NCI-H1436 (cell line): ENCODE measurements at places on chromosomes 3 and 15.

DNA sequence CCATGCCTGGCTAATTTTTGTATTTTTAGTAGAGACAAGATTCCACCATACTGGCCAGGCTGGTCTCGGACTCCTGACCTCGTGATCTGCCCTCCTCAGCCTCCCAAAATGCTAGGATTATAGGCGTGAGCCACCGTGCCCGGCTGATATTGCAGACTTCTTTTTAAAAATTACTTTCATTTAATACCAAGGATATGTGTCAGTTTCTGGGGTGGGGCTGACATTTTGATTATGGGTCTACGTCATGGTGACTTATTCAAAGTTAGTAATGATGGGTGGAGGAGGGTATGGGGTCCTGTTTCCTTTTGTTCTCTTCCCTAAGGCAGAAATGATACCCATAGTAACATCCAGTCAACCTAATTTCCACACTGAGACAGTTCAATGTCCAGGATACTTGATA, 34.7 kb downstream of the GBE1 start:
- DNase-seq, result no peak

- DNase-seq, result no peak
Measured at GRCh38 chr15:96406701-96407100, 76.2 kb downstream of the NR2F2 start.

DNA sequence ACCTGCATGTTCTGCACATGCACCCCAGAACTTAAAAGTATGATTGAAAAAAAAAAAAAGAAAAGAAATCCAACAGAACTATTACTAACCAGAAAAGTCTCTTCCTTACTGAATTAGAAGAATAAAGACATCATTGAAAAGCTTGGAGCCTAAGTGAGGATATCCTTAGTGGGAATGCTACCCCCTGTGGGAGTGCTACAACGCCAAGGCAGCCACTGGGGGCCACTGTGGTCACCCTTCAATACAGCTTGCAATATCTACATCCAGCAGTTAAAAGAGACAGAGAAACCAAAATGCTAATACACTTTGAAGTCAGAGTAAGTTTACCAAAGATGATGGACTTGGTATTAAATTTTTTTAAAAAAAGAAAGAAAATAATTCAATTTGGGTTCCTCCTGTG, 292.0 kb downstream of the PLCL2 start:
- DNase-seq, result no peak

DNA sequence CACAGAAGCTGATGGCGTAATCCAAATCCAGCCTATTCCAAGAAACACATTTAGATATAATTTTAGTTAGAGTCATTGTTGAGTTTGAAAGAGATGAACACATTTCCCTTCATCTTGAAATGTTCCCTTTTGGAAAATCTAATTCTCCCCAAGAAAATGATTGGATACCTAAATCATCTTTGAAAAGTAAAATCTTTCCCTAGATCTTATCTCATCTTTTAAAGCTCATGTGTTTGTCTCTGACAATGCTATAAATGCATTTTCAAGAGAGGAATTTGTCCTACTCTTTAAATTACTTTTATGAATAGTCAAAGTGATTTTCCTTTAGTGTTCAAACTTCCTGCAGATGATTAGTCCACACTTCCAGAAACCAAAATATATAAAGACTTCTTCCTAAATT, 82.6 kb upstream of the CNTN6 start:
- no peak for DNase-seq

DNA sequence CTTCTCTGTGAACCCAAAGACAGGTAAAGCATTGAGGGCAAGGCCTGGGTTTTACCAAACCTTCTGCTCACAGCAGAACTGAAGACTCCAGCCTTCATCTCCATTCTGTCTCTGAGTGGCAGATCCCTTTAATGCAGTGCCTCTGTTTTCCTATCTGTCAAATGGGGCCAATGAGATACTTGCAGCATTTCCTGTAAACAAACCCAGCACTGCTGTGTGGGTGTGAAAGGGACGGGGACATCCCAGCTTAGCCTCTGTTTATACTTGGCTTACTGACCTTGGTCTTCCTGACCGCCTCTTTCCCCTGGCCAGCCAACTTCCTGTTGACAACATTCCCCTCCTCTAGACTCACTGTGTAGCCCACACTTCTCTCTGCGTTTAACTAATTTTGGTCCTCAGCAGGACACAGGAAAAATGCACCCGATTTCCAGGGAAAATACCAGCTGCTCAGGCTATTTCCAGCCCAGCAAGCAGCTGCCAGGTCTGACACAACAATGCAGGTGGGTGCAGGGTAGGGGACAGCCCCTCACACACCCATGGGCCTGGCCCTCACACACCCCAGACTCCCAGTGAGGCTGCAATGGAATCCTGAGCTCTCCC, 105.9 kb upstream of the HERC1 start:
- no peak for DNase-seq

- DNase-seq, result no peak
Measured at GRCh38 chr3:100561459-100562158, 47.8 kb upstream of the ADGRG7 start.

DNA sequence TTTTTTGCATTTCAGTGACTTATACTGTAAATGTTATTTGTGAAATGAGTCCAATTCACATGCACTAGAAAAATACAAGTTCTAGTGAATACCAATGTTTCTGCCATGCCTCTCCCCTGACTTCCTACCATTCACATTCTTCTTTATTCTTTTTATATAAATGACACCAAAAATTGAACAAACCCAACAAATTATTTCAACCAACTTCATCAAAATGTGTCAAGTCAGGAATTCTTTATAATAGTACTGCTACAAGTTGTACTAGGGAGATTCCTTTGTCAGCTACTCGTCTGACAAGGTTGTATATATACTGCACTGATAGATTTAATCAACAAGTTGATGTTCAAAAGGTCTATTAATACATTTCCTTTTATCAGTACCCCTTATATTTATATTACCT, 3.0 kb downstream of the TBL1XR1 start:
- no peak for DNase-seq

DNA sequence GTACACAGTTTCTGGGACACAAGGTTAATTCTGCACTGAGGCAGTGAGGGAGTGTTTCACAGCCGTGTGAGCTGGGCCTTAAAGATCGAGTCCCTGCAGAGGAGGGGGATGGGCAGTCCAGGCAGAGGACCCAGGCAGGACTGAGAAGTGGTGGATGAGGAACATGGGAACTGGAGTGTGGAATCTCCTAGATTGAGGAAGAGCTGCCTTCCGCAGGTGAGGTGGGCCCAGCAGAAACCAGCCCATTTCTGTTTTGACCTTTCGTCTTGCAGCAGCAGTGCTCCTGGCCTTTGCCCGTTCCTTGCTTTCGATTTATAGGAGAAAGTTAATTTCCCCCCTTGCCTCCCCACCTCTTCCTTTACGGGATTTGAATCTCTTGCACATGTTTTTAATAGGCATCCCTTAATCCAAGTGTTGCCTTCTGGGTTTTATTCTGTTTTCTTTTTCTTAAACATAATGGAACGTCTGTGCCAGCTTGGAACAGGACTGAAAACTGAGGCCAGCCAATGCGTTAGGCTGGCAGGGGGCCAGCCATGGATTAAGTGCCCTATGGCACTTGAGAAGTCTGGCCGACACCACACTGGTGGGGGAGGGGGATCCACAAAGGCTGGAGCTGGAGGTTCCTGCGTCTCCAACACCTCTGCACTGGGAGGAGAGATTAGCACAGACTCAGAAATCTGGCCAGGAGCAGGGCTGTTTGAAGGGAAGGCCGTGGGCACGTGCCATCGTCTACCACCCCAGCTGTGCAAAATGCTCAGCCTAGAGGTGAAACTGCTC, 78.1 kb downstream of the AAGAB start:
- no peak for DNase-seq

DNA sequence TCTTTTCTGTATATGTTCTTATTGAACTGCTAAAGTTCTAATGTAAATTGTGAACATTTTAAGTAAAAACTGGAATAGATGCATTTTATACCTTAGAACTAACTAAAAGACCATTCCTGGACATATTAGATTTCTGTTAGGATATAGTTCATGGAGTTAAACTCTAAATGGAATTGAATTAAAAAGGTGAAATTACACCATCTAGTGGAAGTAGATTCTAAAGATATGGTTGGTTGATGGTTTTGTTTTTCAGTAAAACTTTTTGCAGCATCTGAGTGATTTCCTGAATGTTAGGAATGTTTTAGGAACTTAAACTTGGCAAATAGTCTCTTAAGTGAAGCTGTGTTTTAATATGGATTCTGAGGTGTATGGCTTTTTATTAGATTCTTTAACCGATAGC, 96.8 kb downstream of the SLMAP start:
- DNase-seq, result no peak

DNA sequence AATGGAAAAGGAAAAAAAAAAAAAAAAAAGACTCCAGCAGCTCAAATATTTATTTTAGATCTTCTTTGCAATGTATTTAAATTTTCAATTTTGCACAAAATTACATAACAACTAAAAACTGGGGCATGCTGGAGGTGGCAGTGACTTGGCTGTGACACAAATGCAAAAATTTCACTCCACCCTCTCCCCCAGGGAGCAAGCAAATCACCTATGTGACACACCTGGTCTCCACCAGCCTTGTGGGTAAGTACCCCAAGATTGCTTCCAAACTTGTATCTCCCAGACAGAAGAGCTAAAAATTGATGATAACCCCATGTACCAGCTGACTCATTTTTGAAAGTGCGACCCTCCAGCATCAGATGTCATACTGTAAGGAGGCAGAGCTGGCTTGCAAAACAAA, 32.0 kb downstream of the UBE3A start:
- DNase-seq, result no peak

- DNase-seq, result no peak
Measured at GRCh38 chr15:58137686-58138085, 495 bp upstream of the AQP9 start.

GRCh38 chr3:113169891-113170452, 41.4 kb upstream of the BOC start:
- DNase-seq, result no peak

DNA sequence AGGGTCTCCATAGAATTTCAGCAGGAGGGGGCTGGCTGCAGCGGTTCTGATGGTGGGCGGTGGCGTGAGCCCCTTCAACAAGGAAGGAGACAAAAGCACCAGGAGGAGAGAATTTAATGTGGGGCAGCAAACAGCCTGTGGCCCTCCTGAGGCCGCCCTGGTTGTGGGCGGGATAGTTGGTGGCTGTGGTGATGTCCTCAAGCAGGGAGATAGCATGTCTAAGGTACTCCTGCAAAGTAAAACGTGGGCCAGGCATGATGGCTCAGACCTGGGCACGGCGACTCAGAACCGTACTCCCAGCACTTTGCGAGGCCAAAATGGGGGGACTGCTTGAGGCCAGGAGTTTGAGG, 94.0 kb downstream of the LRRK1 start:
- DNase-seq, result no peak

DNA sequence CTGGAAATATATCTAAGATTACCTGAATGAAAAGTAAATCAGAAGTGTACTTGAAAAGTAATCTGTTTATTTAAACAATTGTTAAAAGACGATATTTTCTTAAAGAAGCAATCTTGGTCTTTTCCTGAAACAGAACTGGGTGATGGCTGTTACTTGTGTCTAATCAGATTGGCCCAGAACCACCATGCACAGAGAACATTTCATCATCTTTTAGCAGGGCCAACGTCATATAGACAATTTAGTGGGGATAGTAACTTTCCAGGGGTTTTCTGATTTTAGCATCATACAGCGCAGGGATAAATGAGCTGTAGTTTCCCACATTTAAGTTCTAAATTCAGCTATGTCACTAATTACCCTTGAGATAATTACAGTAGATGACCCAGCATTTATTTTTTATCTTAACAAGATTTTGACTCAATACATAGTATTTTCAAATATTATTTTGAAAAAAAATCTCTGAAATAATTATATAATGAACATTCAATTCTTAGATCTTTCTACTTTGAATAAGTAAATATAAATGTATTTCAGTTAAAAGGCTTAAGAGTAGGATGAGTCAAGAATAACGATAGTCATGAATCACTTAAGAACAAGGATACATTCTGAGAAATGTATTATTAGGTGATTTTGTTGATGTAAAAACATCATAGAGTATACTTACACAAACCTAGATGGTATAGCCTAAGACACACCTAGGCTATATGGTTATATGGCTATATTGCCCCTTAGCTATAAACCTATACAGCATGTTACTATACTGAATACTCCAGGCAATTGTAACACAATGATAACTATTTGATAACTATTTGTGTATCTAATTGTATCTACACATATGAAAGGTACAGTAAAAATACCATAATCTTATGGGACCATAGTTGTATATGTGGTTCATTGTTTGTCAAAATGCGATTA, 103.8 kb upstream of the MME start:
- no peak for DNase-seq
